ENCODE measurements at places on chromosomes 6 and 20.
A peak's percentile ranks its signal among the peaks of the same experiment; 100 is the strongest.

DNA sequence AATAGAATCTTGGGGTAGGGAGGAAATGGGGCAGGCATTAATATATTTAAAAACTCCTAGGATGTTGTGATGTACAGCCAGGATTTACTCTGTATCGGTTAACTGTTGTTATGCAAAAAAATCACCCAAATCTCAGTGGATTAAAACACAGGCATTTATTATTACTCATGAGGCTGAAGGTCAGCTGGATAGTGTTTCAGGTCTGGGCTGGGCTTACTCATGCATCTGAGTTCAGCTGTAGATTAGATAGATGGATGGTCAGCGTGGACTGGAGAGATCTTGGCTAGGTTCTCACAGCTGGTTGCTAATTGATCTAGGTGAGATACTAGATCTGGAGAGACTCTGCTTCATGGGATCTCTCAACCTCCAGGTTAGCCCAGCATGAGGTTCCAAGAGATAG is 131.4 kb downstream of the BTBD3 start:
- peak; percentile 60 for DNase-seq

DNA sequence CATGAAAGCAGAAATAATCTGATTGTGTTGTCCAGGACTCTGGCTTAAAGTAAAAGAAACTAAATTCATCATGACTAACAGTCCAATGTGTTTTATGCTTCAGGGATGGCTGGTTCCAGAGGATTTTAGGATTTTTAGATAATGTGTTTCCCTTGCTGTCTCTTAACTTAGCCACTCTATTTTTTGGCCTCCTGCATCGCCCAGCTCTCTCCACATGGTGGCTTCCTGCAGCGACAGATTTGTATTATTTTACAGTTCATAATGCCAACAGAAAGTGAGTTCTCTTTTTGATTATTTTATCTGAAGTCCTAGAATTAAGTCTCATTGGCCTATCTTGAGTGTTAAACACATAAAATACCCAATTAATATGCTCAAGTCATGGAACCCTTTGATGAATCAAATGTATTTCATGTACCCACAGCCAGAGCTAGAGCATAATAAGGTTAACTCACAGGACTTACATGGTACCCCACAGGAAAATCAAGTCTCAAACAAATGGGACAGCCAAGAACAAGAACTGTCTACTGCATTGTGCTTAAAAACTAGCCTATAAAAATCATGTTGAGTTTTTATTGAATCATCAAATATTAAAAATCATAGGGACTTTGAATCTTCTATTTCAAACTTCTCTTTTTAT is 582.5 kb downstream of the DOK5 start:
- DNase-seq: no peak

GRCh38 chr6:154954347-154954746 is 40.8 kb upstream of the TIAM2 start:
- peak; percentile 33 for DNase-seq

DNA sequence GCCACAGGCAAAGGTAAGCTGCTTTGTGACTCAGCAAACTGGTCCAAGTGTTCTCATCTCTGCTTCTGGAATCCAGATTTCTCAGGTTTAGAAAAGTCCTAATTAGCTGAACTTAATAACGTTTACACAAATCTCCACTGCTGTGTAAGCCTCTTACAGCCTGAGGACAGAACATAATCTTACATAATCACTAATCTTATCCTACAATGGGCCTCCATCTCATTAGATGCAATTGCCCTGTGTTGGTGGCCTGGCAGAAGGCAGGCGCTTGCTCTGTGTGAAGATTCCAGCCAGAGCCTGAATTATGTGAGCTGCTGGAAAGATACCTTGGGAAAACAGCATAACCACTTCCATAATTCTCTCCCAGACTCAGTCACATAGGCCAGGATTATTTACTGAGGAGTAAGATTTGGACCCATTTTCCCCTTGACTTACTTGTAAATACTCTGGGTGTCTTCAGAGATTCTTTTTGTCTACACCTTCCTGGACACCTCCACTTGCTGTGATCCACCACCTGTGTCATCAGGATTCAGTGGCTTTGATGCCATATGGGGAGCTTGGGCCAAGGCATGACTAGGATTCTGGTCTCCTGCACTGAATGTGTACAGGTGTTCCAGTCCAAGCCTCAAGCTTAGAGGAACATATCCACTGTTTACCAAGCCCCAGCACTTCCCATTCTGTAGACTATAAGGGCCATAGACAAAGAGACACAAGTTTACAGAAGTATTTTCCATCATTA is 104.4 kb downstream of the C6orf118 start:
- DNase-seq: no peak

Data from astrocyte of the spinal cord (primary cell).